ENCODE measurements at places on chromosomes 3 and 15.

DNA sequence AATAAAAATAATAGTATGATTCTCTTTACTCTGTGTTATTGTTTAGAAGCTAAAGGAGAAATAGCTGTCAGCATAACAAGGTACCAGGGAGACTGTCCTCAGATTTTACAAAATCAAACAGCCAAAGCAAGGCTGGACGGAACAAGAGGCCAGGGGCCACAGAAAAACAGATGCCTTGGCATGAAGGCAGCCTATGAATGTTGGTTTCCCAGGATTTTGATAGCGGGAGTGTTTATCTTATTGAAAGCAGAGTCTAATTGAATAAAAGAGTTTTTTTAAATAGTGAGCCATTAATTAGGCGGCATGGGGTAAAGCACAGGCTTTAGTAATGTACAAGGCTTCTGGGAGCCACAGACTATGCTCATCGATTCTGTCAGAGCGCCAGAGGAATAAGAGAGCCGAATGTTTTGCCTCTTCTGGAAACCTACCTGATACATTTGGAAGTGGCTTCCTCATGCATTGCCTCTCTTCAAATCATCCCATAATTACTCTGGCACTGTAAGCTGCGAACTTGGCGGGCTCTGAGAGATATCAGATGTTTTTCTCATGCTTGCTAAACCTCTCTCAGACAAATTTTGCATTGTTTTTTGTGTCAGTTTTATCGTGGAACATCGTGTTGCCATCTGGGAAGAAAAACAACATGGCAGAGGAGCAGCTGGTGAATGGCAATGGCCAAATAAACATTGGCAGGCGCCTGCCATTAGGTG lies 30.4 kb upstream of the TMCO5A start:
- DNase-seq: no peak

GRCh38 chr15:82540984-82541431 lies 751 bp upstream of the RPS17 start:
- no peak for DNase-seq

DNA sequence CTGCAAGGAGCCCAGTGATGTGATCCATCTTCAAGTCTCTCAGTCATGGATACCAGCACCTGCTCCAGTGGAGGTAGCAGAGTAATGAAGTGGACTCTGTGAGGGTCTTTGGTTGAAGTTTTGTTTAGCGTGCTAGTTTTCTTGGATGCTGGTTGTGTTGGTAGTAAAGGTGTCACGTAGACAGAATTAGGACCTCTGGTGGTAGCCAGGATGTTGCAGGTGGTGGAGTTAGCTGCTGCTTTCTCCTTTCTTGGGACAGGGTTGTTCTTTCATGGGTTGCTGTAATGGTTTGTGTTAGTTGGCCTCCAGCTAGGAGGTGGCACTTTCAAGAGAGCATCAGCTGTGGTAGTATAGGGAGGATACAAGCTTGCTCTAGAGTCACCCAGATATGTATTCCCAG lies 125.2 kb downstream of the ANXA2 start:
- no peak for DNase-seq

DNA sequence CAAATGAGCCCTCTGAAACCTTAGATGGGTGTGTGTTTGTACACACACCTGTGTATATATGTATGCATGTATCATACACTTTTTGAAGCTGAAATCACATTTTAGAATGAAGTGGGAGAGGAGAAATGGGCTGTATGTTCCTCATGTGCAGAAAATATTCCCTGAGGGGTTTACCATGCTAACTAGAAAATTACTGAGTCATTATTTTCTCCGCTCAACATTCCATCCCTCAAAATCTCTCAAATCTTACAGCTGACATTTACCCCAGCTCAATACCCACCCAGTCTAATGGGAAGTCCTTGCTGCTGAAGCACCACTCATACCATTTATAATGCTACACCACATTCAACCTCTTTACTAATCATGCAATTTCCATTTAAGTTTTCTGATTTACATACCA lies 138.6 kb downstream of the P2RY1 start:
- no peak for DNase-seq

DNA sequence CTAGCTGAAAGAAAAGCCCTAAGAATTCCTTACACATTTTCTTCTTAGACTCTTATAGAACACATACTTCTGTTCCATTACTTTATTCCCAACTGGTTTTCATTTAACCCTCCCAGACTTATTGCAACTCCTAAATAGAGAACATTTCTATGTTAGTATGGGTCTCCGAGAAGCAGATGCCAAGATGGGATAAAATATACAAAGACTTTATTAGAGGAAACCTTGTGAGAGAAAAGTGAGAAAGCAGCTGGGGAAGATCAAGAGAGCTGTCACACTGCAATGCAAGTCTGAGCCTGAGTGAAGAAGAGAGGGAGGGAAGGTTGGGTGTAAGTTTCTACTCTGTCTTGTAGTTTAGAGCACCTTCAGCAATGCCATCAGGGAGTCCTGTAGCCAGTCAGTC lies 979.3 kb downstream of the IGSF11 start:
- no peak for DNase-seq

Data from stimulated activated CD4-positive, alpha-beta T cell treated with anti-CD3 and anti-CD28 coated beads, TNF-alpha, amount 100 ng/mL, for 24 hours (primary cell).